ENCODE measurements at places on chromosomes 5 and 9. TPM values are rescaled to one million over a fixed set of nuclear protein-coding genes. Genes with fewer than 3 reads are reported as not detected.

HMMR gene
- 87.7 TPM for total RNA-seq

PCDHB5 gene
- not detected for total RNA-seq

TEX53 gene
- not detected for total RNA-seq

SLC45A2 gene
- total RNA-seq: 0.21 TPM

SLC1A3 gene
- not detected for total RNA-seq

EGFLAM gene
- total RNA-seq: not detected

FBP2 gene
- total RNA-seq: not detected

PPP3R2 gene
- total RNA-seq: not detected

SNCAIP gene
- not detected for total RNA-seq
